ENCODE measurements at places on chromosomes 7 and 10.

GRCh38 chr10:69045441-69046300 is 42.2 kb upstream of the SRGN start:
- DNase-seq = peak; percentile 92

DNA sequence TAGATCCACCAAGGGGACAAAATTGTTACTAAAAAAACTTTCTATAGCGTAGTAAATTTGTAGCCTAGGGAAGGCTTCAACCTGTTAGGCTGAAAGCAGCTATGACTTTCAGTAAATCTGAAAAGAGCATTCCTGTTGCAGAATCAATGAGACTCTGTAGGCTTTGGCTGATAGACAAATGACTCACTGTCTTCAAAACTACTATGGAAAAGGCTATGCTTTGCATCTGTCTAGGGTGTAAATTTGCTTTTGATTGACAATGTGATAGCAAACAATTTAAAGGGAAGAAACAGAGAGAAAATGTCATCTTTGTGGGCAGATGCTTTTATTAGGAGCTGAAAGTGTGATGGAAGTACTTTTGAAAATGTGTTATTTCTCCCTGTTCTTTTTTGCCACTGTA is 60.6 kb downstream of the ARL5B start:
- no peak for DNase-seq

- DNase-seq = no peak
These were observed 35.7 kb downstream of the SHH start for GRCh38 chr7:155776606-155777005.

GRCh38 chr7:49389871-49390479 is 383.5 kb upstream of the VWC2 start:
- no peak for DNase-seq

- no peak for DNase-seq
These were observed 10.2 kb upstream of the AGR2 start for GRCh38 chr7:16815001-16815400.

GRCh38 chr7:72170475-72170874 is 241.7 kb downstream of the CALN1 start:
- DNase-seq = peak; percentile 46

DNA sequence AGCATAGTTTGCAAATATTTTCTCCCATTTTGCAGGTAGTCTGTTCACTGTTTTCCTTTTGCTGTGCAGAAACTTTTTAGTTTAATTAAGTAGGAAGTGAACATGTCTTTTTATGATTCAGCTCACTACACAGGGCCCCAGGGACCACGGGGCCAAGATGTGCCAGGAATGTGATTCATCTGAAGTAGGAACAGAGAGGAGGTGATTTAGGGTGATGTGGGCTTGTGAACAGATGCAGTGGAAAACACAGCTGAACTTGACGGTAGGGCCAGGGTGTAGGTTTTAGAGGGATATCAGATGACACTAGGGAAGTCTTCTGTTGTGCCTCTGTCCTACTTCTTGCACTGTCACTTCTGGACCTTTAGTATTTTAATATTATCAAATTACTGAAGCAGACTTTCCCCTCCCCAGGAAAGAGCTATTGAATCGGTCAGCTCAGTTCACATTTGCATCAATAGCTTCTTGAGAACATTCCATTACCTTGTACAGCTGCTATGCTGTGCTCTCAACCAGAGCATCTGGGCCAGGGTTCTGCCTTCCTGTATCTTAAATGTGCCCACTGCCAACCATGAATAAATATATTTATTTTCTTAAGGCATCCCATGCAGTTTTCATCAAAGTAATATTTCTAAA is 96.9 kb downstream of the OSBPL3 start:
- no peak for DNase-seq

- DNase-seq = no peak
These were observed 69.7 kb downstream of the CYP51A1 start for GRCh38 chr7:92064438-92065029.

GRCh38 chr10:95260909-95261552 is 29.8 kb downstream of the PDLIM1 start:
- no peak for DNase-seq

GRCh38 chr7:17013204-17013603 is 131.4 kb upstream of the AGR3 start:
- DNase-seq = no peak

DNA sequence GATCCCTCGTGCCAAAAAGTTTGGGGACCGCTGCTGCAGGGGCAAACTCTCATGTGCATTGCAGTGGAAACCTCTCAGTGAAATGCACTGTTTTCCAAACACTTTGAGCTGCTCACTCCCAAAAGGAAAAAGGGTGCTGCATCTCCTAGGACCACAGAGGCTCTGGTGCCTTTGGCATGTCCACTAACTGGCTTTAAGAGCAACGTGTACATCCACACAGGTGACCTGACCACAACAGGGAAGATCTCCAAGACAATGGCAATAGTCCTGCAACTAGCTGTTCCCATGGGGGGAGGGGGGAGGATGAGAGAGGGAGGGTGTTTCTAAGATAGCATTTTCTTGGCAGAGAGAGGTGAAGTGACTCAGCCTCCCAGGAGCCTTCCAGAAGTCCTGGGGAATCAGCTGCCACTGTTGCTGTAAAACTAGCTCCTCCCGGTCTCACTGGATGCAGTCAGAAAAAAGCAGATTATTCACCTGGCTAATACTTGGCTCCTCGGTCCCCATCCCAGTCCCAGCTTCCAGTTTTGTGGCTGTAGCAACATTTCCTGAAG is 181.7 kb downstream of the HECW1 start:
- no peak for DNase-seq

GRCh38 chr7:68537774-68538071 is 1060.6 kb upstream of the AUTS2 start:
- no peak for DNase-seq
